ENCODE measurements at places on chromosomes 1 and 21.

- no peak for DNase-seq
Measured at GRCh38 chr1:36585569-36586548, 103.1 kb upstream of the CSF3R start.

GRCh38 chr1:159646687-159647086 lies 59.1 kb downstream of the APCS start:
- DNase-seq, result no peak

- no peak for DNase-seq
Measured at GRCh38 chr1:54188291-54188690, 11.5 kb downstream of the CYB5RL start.

DNA sequence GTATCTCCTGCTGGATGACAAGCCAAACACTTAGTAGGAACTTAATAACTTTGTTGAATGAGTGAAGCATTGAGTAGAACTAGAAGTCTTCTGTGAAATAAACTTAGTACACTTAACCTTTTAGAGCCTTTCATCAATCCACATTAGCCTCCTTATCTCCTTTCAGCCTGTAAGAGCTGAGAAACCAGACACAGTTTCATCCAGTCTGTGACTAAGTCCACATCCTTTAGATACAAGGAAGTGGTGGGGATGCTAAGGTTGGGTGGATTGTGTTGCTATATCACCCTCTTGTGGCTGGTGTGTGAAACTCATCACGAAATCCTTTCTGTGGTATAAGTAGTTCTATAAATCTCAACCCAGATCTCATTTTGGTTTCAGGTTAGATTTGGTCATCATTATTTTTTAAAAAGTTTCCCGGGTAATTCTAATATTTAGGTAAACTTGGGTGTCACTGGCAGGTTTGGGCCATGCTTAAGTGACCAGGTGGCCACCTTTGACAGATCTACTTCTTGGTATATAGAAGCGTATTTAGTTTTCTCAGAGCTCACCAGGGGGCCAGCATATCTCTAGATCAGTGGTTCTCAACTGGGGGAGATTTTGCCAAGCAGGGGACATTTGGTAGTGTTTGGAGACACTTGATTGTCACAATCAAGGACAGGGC lies 27.8 kb upstream of the CD84 start:
- DNase-seq, result peak; percentile 40

DNA sequence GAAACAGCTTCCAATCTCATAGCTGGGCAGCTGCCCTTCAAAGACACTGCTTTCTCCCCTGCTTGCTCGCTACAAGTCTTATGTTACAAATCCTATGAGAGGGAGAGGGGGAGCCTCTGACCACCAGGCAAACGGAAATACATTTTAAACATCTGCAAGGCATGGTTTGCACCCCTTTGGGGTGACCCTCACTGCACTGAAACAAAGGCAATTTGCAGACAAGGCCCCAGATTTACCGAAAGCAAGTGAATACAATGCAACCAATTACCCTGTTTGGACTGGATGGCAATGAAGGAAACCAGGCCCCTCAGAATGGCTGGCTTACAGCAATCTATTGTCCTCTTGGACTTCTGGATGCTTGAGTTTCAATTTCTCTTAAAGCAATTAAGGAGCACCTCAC lies 11.8 kb upstream of the ATP13A2 start:
- no peak for DNase-seq

DNA sequence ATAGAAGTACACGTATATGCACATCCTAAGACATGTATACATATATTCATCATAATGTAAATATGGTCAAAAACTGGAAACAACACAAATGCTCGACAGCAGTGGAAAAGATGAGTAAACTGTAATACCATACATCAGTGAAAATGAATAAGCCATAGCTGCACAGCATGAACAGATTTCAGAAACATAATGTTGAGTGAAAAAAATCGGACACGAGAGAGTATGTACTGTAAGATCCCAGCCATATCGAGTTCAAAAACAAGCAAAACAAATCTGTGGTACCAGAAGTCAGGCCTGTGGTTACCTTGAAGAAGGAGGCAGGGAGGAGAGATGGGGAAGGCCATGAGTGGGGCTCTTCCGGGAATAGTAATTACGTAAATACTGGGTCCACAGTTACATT lies 90.4 kb downstream of the GLIS1 start:
- no peak for DNase-seq

GRCh38 chr1:174022080-174022975 lies at the start of gene RC3H1:
Gene RC3H1 (minus strand): TSS chr1:174022357. CDS start chr1:173992985, 29,372 bp downstream.
- peak; percentile 85 for DNase-seq

- no peak for DNase-seq
Measured at GRCh38 chr1:205261946-205262691, 34.4 kb downstream of the TMCC2 start.

DNA sequence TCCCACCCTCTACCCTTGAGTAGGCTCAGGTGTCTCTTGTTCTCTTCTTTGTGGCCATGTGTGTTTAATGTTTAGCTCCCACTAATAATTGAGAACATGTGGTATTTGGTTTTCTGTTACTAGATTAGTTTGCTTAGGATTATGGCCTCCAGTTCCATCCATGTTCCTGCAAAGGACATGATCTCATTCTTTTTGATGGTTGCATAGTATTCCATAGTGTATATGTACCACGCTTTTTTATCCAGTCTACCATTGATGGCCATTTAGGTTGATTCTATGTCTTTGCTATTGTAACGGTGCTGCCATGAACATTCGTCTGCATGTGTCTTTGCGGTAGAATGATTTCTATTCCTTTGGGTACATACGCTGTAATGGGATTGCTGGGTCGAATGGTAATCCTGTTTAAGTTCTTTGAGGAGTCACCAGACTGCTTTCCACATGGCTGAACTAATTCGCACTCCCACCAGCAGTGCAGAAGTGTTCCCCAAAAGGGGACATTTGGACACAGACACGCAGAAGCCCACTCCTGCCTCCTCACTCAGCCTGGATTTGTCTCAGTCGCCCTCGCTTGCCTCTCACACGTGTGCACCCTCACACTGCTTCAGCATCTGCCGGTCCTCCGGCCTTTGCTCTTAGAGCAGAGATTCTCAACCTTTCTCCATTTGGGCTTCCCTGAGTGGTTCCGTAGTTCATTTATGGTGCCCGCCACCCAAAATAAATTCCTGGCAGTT lies 3.7 kb downstream of the MX2 start:
- no peak for DNase-seq

GRCh38 chr1:182617734-182618351 lies 13.7 kb upstream of the RGS16 start:
- DNase-seq, result no peak

GRCh38 chr21:25457411-25457810 lies 149.9 kb downstream of the MRPL39 start:
- DNase-seq, result no peak

DNA sequence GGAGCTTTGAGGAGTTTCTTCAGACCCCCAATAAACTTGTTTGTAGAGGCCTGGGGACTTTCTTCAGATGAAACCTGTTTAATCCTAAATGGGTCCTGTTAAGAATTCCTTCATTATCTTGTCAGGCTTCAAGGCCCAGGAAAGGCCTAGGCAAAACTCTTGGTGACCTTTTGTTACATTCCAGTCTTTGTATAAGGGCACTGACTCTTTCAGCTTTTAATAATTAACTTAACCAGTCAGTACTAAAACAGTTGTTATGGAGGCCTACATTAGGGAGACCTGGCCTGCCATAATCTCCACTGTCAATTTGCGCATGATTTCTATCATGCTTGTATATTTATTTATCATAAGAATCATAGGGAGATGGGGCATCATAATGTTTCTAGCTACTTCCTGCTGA lies 110.2 kb downstream of the FCRL5 start:
- DNase-seq, result no peak

GRCh38 chr1:202656057-202656456 lies 54.2 kb downstream of the SYT2 start:
- DNase-seq, result no peak

GRCh38 chr1:44932151-44932550 lies 54.2 kb downstream of the EIF2B3 start:
- no peak for DNase-seq

- DNase-seq, result no peak
Measured at GRCh38 chr1:7322912-7323311, 448.2 kb upstream of the VAMP3 start.

DNA sequence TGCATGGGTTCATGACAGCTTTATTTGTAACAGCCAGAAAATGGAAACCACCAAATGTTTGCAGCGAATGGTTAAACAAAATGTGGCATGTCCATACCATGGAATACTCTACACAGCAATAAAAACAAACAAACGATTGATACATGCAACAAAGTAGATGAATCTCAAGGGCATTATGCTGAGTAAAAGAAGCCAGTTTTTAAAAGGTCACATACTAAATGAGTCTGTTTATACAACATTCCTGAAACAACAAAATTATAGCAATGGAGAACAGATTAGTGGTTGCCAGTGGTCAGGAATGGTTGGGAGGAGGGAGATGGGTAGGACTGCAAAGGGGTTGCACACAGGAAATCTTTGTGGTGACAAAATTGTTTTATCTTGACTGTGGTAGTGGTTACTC lies 202.4 kb upstream of the UBE2U start:
- DNase-seq, result no peak

GRCh38 chr1:94609619-94610018 lies 68.1 kb upstream of the F3 start:
- no peak for DNase-seq

- DNase-seq, result no peak
Measured at GRCh38 chr1:88333086-88333695, 350.9 kb upstream of the PKN2 start.

GRCh38 chr1:231272173-231272572 lies 31.2 kb downstream of the GNPAT start:
- no peak for DNase-seq

GRCh38 chr1:37831809-37832208 lies 23.8 kb upstream of the YRDC start:
- DNase-seq, result no peak

- no peak for DNase-seq
Measured at GRCh38 chr1:155017946-155018316, 15.3 kb downstream of the ZBTB7B start.

GRCh38 chr21:41767606-41768436 lies 969 bp upstream of the RIPK4 start:
- DNase-seq, result no peak

GRCh38 chr1:82483146-82483545 lies 682.4 kb downstream of the ADGRL2 start:
- DNase-seq, result no peak

GRCh38 chr1:29410476-29410875 lies 174.2 kb downstream of the PTPRU start:
- DNase-seq, result no peak

DNA sequence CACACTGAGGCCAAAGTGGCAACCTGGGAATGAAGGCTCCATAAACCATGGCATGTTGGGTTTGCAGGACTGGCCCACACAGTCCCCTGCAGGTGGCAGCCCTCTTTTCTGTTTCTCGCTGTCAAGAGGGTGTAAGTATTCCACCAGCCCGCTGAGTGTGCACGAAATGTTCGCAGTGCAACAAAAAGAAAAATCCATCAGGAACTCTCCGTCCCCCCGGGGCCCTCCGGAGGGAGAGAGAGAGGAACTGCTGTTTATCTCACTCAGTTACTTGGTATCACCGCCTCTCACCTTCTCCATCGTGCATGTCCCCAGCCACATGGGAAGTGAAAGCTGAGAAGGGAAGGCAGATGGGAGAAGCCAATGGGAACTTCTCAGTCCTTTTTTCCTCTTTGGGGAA lies 38.3 kb downstream of the NCF2 start:
- DNase-seq, result no peak

DNA sequence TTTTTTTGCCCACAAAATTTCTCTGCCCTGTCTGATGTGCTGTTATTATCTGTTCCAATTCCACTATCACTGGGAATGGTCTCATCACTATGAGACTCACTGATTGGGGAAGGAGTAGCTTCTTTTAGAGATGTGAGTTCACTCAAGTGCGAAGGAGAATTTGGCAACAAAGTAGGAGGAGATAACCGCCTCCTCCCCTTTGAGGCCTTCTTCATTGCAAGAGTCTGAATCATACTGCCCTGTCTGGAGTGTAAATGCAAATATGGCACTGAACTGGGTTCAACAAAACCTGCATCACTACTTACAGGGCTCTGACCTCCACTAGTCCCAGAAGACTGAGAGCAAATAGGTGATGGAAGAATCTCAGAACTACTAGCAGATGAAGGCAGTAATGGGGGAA lies 83.4 kb downstream of the ASH1L start:
- no peak for DNase-seq

GRCh38 chr1:220281159-220281574 lies 8.9 kb upstream of the RAB3GAP2 start:
- DNase-seq, result no peak

GRCh38 chr1:118322331-118322730 lies 137.3 kb upstream of the SPAG17 start:
- no peak for DNase-seq

DNA sequence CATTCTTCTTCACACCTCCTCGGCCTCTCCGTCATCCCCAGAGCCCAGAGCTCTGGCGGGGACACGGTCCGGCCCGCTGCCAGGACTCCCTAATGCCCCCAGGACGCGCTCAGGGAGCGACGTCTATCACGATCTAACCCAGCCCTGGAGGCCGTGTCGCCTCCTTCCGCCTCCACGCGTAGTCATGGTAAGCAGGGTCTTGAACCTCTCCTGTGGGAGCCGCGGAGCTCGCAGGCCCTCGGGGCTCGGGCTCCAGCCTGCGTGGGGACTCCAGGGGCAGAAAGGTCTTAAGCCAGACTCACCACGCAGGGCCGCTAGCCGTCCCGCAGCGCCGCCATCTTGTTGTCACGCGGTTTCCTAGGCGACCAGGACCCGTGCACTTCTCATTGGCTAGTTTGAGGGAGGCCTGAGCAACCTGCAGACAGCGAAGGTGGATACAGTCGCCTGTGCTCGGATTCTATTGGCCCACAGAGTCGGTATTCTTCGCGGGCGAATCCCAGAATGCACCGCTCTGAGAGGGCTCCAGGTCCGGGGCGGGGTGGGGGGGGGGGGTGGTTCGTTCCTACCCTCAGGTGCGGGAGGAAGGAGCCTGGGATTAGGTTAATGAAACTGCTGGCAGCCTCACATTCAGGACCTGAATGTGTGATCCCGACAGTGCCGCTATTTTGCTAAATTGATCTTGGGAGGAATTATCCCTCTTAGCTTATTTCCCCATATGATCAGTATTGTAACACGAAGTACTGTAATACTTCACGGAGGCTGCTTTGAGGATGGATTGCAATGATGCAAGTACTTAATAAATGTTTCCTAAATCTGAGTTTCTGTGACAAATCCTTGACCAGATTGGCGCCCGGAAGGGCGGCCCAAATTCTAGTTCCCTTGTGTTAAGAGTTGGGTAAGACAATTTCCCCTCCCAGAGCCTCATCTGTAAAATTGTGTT lies at the start of gene UBXN11:
TSS of gene UBXN11 (minus strand) at position 347 of the 940 bp plus-strand sequence. CDS start 3,753 bp downstream, outside the sequence.
- DNase-seq, result peak; percentile 83

- DNase-seq, result peak; percentile 63
Measured at GRCh38 chr1:211698161-211699026, 23.0 kb upstream of the NEK2 start.

Data from activated T-helper 1 cell treated with Interleukin-2 at 50 U/mL for 16 hours (primary cell).